GM23248 (cell line): ENCODE measurements at places on chromosomes 4 and X. TPM values are rescaled to one million over a fixed set of nuclear protein-coding genes. Genes with fewer than 3 reads are reported as not detected.
A peak's percentile ranks its signal among the peaks of the same experiment; 100 is the strongest.

The UGDH gene
- total RNA-seq: 197 and 263 TPM in 2 replicates

The BRS3 gene
- not detected in 2 replicates for total RNA-seq

The CFAP299 gene
- total RNA-seq: 1.1 TPM in 1 of 2 replicates, not detected in the other

The ENPP6 gene
- not detected in 2 replicates for total RNA-seq

The SCRG1 gene
- total RNA-seq: under 0.01 TPM in 1 of 2 replicates, not detected in the other

The SLC10A4 gene
- not detected in 2 replicates for total RNA-seq

The FGF16 gene
- 0.22 TPM in 1 of 2 replicates, not detected in the other for total RNA-seq

The POU4F2 gene
- total RNA-seq: not detected in 2 replicates

DNA sequence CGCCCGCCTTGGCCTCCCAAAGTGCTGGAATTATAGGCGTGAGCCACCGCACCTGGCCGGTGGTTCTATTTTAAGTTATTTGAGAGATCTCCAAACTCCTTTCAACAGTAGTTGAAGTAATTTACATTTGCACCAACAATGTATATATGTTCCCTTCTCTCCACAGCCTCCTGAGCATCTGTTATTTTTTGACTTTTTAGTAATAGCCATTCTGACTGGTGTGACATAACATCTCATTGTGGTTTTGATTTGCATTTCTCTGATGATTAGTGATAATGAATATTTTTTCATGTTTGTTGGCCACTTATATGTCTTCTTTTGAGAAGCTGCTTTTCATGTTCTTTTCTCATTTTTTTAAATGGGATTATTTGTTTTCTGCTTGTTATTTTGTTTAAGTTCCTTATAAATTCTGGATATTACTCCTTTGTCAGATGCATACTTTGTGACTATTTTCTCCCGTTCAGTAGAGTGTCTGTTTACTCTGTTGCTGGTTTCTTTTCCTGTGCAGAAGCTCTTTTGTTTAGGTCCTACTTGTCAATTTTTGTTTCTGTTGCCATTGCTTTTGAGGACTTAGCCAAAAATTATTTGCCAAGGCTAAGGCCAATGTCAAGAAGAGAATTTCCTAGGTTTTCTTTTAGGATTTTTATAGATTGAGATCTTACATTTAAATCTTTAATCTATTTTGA is 213.2 kb downstream of the ARHGAP24 start:
- no peak for DNase-seq

DNA sequence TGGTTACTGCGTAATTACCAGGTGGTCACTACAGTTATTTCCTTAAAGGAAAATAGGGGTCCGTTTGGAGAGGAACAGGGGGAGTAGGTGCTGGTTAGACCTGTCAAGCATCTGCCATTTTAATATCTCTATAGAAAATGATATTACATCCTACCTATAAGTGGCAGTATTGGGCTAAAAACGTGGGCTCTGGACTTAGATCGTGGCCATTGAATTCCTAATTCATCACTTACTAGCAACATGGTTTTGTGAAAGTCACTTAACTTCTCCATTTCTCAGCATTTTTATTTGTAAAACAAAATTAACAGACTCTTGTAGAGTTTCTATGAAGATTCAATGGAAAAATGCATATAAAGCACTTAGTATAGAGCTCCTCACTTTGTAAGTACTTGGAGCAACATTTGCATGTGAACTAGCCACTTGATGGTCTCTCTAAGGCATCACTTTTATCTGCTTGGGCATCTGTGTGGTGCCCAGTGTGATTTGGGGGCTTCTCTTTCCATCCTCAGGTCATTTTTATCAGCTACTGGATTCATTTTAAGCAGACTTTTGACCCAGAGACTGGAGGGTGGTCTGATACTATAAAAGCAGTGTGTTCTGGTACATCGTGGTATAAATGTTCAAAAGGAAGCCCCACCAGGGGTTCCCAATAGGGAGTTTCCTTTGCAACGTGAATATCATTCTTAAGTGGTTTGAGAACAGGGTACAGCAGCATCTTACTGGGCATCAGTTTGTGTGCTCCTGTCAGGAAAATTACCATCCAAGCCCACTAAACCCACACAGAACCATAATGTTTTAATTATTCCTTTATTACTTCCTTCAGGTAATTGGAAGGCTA is 42.7 kb upstream of the RASSF6 start:
- peak; percentile 80 for DNase-seq

DNA sequence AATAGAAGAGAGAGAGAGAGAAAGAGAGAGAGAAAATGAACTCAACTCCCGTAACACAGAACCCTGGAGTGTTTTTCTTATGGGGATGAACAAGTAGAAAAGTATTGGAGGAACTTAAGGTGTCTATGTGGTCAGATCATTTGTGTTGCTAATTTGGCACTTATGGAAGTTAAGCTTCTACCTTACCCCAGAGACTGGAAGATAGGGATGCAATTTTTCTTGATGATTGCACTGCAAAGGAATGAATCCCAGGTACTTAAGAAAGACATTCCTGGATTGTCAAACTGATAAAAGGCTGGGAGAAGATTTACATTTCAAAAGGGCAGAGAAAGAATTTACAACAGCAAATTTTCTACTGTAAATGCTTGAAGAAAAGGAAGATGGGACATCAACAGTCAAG is 57.2 kb downstream of the MAP9 start:
- no peak for DNase-seq

- peak; percentile 21 for DNase-seq
These were observed 29.4 kb downstream of the SASH3 start for GRCh38 chrX:129808829-129809796.

- no peak for DNase-seq
These were observed 183.4 kb upstream of the ATOH1 start for GRCh38 chr4:93645120-93645519.

GRCh38 chr4:138035781-138036258 is 206.3 kb downstream of the SLC7A11 start:
- peak; percentile 81 for DNase-seq

- no peak for DNase-seq
These were observed 63.3 kb upstream of the BANK1 start for GRCh38 chr4:101727238-101727637.

DNA sequence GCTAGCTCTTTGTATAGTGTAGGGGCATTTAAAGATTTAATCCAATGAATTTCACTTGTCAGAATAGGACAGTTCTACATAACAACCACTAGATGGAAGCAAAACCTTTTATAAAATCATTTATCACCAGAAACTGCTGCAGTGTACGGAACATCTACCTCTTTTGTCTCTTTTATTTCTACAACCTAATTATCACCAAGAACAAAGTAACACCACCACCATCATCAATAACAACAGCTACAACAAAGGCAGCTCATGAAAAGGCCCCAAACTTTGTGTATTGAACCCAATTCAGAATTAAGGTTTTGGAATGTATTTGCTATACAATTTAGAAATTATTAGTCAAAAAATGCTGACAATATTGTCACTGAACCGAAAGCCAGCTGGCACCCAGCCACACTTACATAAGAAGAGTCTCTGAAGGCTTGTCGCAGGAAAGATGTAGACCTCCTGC is 260.9 kb upstream of the RPS6KA3 start:
- peak; percentile 57 for DNase-seq

- DNase-seq: no peak
These were observed 620.8 kb upstream of the NR3C2 start for GRCh38 chr4:149062997-149063396.

DNA sequence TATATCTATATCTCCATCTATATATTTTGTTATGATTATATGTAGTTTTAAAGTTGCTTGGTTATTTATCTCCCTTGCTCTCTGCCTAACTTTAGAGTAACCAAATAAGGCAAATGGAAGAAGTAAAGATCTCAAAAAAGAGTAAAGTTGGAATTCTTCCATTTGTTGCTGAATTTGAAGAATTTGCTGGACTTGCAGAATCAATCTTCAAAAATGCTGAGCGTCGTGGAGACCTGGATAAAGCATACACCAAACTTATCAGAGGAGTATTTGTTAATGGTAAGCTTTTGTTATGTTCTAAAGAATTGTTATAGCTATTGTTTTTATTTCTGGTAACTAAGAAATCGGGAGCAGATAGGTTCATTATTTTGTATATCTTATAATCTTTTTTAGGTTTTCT is 43.2 kb downstream of the EXOC1 start:
- DNase-seq: no peak

DNA sequence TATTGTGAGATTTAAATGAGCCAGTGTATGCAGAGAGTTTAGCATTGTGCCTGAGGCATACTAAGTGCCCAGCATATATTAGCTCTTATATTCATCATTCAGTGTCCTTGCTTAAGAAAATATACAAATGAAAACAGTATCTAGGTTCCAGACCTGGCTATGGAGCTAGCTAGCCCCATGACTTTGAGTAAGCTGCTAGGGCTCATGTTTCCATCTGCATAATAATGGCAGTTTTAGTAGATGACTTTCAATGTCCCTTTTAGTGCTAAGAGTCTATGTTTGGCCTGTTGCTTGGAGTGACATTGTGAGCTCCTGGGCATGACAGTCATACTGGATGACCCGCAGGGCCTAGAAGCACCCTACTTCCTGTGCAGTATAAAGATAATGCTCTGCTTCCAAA is 435.3 kb downstream of the ZIC3 start:
- no peak for DNase-seq

DNA sequence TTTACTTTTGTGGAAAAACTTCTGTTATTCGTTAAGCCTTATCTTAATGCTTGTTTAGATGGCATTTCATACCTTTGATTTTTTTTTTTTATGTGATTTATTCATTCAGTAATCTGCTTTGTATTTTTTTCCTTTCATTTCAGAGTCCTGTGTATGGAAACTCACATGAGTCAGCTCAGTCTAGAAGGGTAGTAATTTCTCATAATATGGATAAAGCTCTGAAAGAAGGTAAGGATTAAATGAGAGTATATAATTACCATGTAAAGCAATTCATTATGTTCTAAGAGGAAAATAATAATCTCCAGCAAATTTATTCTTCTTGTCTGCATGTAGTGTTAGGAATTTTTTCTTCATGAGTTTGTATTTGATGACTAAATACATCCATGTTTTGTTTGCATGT is 37.8 kb downstream of the SNX25 start:
- DNase-seq: peak; percentile 64

DNA sequence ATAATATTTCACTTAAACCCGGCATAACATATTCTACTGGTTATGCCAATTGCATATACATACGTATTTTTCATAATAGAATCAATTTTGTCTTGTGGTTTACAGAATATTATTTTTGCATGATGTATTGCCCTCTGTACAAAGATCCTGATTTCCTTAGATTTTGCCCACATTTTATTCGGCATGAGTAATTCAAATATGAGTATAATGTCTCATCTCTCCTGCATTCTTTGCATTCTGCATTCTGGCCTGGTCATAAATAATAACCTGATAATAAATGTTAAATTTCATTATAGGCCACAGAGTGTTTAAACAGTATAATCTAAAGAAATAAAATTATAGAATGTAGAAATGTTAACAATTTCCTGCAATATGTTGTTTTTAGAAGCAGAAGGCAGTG is 205.3 kb downstream of the TLL1 start:
- DNase-seq: no peak
